Neural crest cell (in vitro differentiated cells): ENCODE measurements at places on chromosomes 7 and 10. TPM values are rescaled to one million over a fixed set of nuclear protein-coding genes. Genes with fewer than 3 reads are reported as not detected.

- no peak for DNase-seq
Measured at GRCh38 chr7:139738101-139738489, 39.7 kb downstream of the HIPK2 start.

GRCh38 chr10:78864761-78865537, 203.8 kb upstream of the ZMIZ1 start:
- no peak for DNase-seq

DNA sequence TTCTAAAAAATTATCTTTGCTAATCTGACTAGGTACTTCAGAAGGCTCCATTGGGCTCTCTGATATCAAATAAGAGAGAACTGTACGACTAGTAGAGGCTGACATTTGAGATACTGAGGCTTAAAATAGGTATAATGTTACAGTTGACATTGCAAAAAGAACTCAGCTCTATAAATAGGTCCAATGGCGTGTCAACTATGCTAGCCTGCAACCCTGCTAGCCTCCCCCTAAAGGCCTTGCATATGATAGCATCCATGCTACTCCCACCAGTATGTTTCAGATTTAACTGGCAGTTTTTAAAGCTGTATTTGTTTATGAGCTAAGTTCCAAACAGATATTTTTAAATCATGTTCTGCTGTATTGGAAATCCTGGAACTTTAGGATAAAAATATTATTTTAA, at the start of gene PPP1R3A:
TSS of gene PPP1R3A (minus strand) at position 64 of the 400 bp plus-strand sequence. CDS start at position 51, 13 bp downstream.
- no peak for DNase-seq

DNA sequence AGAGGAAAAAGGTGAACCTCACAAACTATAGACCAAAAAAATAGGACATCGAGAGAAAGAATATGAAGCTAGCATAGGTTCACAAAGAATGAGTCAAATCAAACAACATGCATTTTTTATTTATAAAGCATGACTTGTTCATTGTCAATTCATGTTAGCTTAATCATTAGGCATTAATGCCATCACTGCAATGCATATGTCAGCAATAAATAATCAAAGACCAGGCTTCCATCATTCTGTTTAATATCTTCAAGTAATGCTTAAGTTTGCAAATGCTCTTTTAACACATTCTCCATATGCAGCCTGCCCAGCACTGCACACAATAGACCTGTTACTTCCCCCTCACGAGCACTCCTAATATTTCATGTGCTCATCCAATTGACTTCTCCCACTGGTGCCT, 8.9 kb upstream of the MAGI2 start:
- DNase-seq: no peak

GRCh38 chr10:81040940-81041339, 503.2 kb downstream of the SH2D4B start:
- DNase-seq: no peak

GRCh38 chr10:49620286-49620810, 6.5 kb downstream of the CHAT start:
- no peak for DNase-seq

DNA sequence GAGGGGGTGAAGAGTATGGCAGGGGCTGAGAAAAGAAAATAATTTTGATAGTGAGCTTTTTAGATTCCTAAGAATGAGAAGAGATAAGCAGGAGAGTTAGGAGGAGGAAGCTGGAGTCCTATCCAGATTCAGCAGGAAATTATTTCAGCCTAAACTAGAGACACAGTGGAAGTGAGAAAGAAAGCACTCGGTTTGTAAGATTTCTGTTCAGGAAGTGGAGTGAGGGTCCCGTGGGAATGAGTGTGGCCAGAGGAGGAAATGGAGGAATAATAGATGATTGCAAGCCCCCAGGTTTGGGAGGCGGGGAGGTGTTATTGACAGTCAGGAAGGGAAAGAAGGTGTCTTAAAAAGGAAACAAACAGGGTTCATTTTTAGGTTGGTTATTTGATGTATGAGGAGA, 84.8 kb upstream of the NRP1 start:
- DNase-seq: no peak

GRCh38 chr10:43689007-43689491, 40.4 kb upstream of the ZNF32 start:
- DNase-seq: no peak

DNA sequence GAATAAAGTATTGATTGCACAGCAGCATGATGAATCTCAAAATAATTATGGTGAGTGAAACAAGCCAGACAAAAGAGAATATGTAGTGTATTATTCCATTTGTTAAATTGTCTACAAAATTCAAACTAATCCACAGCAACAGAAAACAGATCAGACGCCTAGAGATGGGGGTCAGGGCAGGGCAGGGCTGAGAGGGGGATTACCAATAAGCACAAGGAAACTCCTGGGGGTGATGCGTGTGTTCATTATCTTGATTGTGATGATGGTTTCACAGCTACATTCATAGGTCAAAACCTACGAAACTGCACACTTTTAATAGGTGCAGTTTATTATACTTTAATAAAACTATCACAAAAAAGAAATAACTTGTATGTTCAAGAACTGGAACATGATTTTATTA, 132.7 kb upstream of the CDK6 start:
- no peak for DNase-seq

DNA sequence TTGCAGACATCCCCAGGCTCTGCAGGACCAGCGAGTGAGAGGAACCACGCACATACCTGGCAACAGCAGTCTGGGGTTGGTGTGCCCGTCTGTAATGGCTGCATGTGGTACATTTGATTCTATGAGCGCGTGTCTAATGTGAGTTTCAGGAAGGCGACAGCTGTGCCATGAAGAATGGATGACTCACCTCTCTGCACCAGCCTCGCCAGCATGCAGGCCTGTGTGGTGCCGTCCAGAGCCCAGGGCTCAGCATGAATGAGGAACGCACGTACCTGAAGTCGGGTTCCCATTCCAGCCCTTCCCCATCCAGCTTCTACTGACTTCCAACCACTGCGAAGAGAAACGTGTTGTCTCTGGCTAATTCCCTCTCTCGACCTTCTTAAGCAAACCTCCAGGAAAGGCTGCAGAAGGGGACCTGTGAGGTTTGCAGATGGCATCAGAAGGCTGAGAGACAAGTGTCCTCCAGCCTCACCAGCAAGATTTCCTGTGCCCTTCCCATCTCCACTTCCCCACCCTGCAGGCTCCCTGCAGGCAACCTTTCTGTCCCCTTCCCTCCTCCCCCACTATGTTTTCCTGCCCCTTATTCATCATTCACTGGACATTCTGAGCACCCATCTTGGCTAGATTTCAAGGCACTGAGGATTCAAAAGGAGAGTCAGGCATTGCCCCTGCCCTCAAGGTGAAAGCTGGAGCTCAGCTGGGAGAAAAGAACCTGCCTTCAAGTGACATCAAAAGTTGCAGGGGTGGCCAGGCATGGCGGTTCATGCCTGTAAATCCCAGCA, 54.3 kb downstream of the ASB13 start:
- no peak for DNase-seq

NRCAM gene
- total RNA-seq: 33.2 and 35.0 TPM in 2 replicates

CDK14 gene
- total RNA-seq: 42.2 and 49.6 TPM in 2 replicates

IL15RA gene
- total RNA-seq: not detected in 2 replicates

AZGP1 gene
- 0.52 TPM in 1 of 2 replicates, not detected in the other for total RNA-seq
